Activated naive CD8-positive, alpha-beta T cell treated with anti-CD3 and anti-CD28 coated beads for 36 hours (primary cell): ENCODE measurements at places on chromosomes 7 and 10. TPM values are rescaled to one million over a fixed set of nuclear protein-coding genes. Genes with fewer than 3 reads are reported as not detected.
A peak's percentile ranks its signal among the peaks of the same experiment; 100 is the strongest.

Gene SLC29A3
- 4.3 TPM for total RNA-seq

- peak; percentile 12 for DNase-seq
Measured at GRCh38 chr7:135238112-135238744, 4.6 kb downstream of the STRA8 start.

DNA sequence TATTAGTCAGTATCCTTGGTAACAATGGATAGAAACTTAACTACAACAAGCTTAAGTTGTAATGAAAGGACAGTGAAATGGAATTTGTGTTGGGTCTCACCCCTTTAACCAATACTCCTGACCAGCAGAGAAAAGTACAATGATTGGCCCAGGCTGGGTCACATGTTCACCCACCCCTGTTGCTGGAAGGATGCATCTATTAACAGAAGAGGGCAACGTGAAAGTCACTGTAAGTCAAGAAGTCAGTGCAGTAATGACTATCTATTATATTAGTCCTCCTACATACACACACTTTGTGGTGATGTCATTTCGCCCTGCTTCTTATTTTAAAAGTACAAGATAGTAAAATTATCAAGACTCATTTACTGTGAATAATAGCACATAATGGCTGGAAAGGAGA lies 16.2 kb downstream of the PNLIPRP2 start:
- DNase-seq, result no peak

Gene FRMD4A
- total RNA-seq, result 7.2 TPM

DNA sequence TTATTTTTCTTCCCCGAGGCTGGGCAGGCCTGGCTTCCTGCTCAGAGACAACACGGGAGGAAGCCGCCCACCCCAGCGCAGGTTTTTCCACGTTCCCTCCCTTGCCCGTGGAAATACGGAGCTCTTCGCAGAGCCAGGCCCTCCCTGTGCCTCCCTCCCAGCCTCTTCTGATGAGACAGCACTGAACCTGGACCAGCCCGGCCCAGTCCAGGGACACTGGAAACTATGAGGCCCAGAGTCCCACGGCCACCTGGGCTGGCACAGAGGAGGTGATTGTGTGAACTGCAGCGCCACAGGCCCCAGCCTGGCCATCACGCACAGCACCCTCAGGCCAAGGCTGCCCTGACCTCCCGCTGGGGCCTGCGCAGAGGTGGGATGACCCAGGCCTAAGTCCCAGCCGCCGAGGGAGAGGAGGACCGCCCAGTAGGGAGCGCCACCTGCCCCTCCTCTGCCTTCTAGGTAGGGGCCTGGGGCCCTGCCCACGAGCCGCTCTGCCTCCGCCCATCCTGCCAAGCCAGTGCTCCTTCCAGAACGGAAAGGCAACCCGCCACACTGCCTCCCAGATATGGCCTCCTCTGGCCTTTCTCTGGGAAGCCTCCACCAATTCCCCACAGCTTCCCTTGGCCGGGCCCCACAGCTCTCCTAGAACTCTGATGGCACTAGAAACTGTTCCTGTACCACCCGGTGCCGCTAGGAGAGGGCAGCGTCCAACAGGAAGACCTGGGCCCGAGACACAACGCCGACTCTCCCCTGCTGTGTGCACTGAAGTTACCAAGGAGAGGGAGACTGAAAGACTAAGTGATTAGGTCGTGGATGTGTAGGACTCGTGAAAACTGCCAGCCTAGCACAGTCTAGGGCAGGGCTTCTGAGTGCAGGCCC lies 57.2 kb downstream of the PROSER2 start:
- no peak for DNase-seq

Gene NXPH1
- not detected for total RNA-seq

Gene ADAM12
- not detected for total RNA-seq

Gene HTRA1
- total RNA-seq, result not detected

DNA sequence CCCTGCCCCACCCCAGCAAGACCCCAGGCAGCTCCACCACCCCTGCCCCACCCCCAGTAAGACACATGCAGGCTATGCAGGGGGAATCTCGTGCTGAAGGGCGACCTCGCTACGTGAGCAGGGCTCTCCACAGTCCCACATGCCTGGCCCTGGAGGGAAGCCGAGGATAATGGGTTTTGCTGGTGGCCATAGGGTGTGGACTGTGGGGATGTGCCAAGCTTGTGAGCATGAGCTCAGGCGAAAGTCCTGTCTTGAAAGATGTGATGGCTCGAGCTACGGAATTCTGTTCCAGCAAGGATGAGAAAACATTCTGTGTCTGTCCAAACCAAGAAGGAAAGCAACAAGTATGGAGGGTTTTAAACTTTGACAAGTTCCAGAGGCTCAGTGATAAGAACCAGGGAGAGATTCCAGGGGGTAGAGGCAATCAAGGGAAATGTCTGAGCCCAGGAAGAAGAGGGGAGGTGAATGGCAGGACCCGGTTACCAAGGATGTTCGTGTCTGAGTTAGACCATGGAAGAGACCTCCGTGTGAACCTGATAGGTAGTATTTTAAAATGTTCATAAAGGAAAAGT lies 63.1 kb downstream of the PYROXD2 start:
- no peak for DNase-seq
